ENCODE measurements at places on chromosomes 7 and 10.

- no peak for DNase-seq
Measured at GRCh38 chr7:28745351-28745750, 212.8 kb downstream of the TRIL start.

DNA sequence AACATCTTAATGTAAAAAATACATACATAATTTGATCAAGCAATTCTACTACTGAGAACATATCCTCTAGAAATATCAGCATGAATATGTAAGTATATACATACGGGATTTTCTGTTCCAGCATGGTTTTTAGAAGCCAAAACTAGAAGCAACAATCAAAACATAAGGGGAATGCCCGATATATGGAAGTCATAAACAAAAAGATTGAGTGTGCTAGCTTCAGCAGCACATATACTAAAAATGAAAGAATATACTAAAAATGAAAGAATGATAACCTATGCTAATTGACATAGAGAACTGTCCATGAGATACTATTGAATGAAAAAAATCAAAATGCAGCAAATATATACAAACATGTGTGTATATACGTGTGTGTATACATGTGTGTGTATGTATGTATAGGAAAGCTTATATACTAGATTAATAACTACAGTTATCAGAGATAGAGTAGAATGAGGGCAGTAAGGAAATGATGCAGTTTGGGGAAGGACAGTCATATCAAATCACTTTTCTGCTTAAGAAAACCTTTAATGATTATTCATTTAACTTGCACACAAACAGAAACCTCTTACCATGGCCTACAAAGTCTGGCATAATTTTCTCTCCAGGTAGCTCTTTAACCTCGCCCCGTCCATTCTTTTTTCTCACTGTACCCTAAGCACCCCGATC is 72.9 kb downstream of the NPY start:
- no peak for DNase-seq

DNA sequence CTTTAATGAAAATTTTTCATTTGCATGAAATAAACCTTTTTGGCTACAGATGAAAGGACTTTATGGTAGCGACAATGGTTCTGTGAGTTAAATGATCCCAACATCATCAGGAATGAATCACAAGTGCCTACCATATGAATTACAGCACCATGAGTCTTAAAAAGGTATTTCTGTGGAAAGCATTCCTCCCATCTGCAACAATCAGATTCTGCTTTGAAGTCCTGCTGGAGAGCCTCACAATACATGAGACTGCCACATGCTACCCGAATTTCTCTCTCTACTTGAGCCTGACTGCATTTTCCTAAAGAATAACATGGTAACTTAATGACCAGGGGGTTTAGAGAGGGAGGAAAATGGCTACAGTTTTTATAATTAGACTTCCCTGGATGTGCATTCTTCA is 190.3 kb downstream of the TWIST1 start:
- no peak for DNase-seq

- peak; percentile 2 for DNase-seq
Measured at GRCh38 chr7:97145068-97145467, 27.6 kb downstream of the SDHAF3 start.

- DNase-seq, result no peak
Measured at GRCh38 chr7:6489612-6490011, 41.9 kb upstream of the DAGLB start.

DNA sequence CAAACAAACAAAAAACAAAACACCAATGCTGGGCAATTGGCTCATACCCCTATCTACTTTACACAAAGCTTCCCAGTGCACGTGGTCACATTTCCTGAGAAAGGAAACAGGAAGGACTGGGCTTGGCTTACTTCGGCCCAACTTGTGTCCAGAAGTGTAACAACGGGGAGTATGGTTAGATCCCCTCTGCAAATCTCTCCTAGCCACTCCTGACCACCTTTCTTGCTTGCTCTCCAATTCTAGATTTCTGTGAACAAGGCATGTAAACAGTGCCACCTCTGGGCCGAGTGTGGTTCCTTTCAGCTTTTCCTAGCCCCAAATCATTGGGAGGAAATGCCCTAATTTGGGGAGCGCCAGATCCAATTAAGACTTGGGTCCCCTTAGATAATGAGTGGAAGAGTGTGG is 21.0 kb upstream of the FRAT2 start:
- DNase-seq, result no peak

DNA sequence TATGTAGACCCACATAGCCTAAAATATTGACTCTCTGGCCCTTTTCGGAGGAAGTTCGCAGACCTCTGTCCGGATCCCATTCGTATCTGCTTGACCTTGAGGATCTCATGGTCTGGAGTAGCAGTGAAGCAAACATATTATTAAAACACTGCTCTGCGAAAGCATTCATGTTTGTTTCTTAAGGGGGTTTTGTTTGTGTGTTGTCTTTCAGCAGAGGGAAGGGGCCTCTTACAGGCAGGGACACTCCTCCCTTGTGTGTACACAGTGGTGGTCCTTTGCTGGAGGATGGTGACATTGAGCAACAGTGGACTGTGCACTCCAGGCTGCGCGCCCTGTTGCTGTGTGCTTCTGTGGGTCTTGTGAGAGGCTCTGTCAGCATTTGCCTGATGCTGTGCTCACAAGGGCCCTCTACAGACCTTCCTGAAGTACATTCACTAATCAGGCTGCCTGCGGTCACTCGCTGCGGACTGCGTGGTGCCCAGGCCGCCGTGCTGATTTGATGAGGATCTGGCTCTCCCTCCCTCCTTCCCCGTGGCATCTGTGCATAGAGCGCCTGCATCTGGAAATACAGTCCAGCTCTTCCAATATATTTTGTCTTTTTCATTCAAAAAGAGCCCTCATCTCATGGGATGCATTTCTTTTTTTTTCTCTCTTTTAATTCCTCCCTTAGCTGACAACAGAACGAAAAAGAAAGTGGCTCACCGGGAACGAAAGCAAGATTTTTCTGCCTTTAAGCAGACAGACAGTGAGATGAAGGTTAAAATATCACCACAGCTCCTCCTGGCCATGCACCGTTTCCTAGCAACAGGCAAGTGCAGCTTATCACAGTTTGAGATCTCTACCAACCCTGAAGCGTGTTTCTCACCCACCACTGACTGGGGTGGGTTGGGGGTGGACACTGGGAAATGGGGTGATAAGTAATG is 135.8 kb downstream of the CNNM2 start:
- no peak for DNase-seq

- no peak for DNase-seq
Measured at GRCh38 chr10:72340510-72341261, 14.0 kb downstream of the DNAJB12 start.

- DNase-seq, result peak; percentile 9
Measured at GRCh38 chr10:119784340-119785067, 58.7 kb downstream of the INPP5F start.

DNA sequence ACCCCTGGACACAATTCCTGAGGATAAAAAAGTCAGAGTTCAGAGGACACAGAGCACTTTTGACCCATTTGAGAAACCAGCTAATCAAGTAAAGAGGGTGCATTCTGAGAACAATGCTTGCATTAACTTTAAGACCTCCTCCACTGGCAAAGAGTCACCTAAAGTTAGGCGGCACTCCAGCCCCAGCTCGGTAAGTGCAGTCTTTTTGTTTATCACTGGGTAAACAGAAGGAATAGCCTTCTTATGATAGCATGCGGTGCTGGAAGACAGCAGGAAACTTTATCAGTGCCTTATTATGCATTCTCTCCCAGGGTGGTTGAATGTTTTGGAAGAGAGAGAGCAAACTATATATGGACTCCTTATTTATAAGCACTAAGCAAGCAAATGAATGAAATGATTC is 130.5 kb downstream of the CDK14 start:
- DNase-seq, result no peak

DNA sequence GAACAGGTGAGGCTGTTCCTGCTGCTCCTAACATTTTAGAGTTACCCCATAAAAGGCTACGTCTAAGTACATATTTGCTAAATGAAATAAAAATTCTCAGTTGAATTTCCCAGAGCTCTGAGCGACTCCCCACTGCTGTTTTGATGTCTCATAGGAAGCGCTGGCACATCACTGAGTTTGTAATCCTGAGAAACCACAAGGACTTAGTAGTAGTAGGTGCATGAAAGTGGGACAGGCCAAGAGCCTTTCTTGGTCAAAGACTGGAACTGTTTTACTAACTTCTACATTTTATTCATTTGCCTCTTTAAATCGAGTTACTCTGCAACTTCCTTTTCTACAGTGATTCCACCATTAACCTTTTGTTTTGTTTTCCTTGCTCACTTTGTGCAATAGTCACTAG is 85.9 kb downstream of the XPNPEP1 start:
- DNase-seq, result no peak

DNA sequence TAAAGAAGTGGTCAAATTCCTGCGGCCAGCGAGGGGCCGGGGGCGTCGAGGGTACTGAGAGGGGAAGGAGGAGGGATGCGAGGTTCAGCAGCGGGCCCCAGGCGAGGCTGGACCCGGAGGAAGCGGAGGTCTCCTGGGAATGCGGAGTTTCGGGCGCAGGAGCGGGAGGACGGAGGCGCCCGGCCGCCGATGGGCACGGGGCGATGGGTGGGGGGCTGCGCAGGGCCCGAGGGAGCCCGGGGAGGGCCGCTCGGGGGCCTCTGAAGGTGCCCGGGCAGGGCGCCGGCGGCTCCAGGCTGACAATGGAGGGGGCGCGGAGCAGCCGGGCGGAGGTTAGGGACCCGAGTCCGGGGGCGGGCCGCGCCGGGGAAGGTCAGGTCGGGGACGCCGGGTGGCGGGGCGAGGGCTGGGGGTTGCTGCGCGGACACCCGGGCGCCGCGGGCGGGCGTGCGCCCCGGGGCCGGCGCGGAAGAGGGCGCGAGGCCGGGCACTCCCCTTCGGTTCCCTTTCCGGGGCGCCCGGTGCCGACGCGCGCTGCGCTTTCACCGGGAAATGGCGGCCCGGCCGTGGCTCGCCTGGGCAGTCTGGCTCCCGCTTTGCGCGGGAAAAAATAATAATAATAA is 683 bp downstream of the MACROH2A2 start:
- no peak for DNase-seq

DNA sequence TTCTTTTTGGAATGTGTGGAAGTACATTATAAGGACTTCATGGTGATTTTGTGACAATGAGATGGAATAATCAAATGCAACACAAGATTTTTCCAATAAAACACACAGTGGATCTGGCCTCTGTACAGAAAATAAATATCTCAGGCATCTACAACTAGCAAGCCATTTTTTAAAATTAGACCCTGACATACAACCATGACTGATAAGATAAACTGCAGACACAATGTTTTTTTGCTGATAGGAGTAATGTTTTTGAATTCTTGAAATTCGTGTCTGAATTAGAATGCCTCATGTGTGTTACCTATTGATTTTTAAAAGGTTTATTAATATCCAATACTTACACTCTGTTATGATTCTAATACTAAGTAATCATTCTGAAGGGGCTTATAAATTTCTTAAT is 328.1 kb downstream of the HGF start:
- DNase-seq, result no peak

DNA sequence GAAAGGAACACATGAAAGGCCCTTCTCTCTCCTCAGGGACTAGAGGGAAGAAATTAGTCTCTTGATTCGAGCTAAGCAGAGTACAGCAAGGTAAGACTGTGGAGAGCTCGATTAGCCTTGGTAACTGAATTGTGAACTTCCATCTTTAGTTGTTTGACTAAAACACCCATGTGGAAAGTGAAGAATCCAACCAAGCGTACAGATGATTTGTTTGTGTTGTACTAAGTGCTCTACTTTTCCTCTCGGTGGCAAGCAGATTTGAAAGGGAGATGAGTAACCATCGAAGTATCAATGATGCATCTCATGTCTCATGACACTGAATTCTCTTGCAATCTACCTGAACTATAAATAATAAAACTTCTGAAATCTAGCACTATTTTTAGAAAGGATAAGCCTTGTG is 80.7 kb downstream of the FZD1 start:
- no peak for DNase-seq

DNA sequence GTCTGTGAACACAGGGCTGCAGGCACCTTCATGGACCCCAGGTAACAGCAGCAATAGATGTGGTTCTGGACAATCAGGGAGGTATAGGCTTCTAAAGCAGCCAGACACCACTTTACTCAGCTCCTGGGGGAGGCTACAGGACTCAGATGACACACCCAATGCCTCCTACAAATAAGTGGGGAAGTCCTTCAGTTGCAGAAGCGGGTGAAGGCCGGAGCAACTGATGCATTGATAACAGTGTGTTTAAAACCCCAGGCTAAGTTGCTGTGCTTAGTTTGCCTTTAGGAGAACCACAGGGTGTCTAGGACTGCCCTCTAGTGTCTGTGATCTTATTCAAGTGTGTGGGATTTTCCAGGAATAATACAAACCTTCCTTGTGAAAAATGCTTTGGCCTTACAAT is 5.9 kb upstream of the ITGA8 start:
- no peak for DNase-seq

DNA sequence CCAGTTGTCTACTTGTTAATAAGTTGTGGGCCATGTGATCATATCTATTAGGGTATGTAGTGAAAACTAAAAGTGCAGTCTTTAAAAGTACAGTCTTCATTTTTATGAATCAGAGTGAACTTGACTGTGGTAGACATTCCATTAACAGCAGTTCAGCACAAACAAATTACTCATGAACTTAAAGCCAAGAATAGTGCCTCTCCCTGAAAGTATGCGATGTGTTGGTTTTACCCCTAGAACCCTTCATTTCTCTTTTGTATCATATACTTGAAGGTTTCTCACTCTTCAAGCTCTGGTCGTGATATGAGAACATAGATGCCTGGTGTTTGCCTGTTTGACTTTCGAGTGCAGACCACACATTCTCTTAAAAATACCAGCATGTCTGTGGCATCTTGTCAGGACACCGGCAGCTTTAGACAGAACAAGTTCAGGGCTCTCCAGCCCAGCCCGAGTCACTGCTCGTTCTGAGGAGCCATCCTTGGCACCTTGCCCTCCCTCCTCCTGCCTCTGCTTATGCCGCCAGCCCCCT is 159.3 kb downstream of the LCOR start:
- no peak for DNase-seq

DNA sequence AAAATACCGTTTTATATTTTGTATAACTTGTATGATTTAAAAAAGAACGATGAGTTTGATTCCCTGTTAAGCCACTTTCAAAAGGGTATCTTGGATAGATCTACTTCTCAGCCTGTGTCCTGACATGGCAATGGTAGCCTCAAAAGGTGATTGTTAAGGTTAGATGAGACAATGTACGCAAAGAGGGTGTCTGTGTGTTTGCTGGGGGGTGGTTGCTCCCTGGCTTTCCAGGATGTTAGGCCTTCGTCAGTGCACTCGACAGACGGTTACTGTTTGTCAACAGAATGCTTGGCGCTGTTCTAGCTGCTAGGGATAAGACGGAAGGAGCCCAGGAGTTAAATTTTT is 90.3 kb downstream of the NEURL1 start:
- no peak for DNase-seq

- no peak for DNase-seq
Measured at GRCh38 chr7:99133766-99134564, 9.9 kb downstream of the SMURF1 start.

DNA sequence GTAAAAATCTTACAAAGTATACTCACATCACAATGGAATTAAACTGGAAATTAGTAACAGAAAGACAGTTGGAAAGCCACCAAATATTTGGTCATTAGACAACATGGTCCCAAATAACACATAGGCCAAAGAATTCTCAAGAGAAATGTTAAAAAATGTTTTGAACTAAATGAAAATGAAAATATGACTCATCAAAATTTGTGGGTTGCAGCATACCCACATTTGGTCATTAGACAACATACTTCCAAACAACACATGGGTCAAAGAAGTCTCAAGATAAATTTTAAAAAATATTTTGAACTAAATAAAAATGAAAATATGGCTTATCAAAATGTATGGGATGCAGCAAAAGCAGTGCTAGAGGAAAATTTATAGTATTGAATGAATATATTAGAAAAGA is 130.6 kb downstream of the MARCHF5 start:
- DNase-seq, result no peak
